ENCODE measurements at places on chromosomes 11 and 22. TPM values are rescaled to one million over a fixed set of nuclear protein-coding genes. Genes with fewer than 3 reads are reported as not detected.

ANO5 gene
- total RNA-seq = 22.0 TPM

GRCh38 chr11:129048911-129049310 lies 106.2 kb upstream of the TP53AIP1 start:
- no peak for DNase-seq

DNA sequence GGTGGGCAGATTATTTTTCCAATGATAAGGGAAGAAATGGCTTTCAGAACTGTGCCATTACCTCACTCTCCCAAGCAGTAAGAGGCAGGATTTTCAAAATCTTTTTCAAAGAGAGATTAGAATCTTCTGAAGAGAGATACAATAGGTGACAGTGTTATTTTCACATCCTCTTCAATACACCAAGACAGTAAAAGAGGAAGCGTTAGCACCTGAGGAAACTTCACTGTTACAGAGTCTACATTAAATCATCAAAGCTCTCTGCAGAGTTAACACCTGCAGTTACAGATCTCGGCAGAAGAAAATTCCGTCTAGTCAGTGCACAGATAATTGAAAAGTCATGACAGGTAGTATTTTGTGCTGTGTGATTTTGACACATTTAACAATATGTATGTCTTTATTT lies 144.9 kb downstream of the PGR start:
- no peak for DNase-seq

- no peak for DNase-seq
Observed at GRCh38 chr11:44988981-44989635, 38.4 kb upstream of the TP53I11 start.

DNA sequence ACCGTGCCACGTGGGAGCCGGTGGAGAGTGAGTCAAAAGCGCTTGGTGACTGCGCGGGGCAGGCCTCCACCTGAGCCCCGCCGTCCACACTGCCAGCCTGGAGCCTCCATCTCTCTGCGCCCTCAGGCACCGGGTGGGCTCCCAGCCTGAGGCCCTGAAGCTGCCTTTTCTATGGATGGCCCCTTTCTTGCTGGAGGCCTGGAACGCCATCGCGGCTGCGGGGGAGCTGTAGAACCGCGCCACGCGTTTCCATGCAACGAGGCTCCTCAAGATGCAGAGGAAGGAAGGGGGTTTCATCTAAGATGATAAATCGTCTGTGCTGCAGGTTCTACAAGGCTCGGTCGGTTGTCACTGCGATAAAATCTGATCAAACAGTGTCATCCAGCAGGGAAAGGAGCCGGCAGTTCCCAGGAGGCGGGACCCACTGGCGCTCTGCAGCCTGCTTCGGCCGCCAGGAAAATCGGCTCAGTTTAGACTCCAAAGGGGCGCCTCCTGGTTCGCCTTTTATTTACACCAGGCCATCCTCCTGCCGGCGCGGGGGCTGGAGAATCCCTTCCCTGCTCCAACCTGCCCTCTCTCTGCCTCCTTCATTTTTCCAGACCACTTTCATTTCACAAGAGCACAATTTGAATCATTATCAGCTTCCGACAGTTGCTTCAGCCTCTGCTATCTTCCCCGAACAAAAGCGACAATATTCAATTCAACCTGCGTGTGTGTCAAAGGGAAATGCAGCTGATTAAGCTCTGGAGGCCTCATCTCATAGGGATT lies 624.4 kb downstream of the BRD1 start:
- no peak for DNase-seq

TRIM6 gene
- total RNA-seq = 0.41 TPM

DNA sequence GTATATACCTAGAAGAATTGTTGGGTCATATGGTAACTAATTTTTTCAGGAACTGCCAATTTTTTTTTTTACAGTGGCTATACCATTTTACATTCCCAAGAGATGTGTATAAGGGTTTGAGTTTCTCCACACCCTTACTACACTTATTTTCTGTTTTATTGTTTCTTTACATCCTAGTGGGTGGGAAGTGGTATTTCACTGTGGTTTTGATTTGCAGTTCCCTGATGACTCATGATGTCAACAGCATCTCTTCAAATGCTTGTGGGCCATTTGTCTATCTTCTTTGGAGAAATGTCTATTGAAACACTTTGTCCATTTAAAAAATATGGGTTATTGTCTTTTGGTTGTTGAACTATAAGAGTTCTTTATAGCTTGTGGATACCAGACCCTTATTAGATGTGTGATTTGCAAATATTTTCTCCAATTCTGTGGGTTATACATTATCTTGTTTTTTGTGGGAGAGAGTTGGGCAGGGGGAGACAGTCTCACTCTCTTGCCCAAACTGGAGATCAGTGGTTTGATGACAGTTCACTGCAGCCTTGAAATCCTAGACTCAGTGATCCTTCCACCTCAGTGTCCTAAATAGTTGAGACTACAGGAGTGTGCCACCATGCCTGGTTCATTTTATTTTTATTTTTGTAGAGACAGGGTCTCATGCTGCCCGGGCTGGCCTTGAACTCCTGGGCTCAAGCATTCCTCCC lies 30.3 kb upstream of the PISD start:
- DNase-seq = no peak

DNA sequence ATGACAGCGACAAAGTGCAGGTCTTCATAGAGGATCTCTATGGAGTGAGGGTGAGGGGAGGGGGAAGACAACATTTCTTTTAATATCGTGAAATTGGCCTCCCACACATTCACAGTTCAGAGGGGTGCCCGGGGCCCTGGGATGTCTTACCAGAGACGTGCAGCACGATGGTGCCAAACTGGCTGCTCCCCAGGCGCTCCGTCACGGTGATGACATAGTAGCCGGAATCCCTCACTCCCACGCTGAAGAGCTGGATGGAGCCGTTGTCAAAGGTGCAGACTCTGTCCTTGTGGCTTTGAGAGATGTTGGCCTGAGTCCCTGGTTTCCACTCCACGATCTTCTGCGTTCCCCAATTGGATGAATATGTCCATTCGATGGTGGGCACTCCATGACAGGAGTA lies 29.6 kb downstream of the VSTM5 start:
- DNase-seq = no peak

GRCh38 chr22:49364398-49364797 lies 463.3 kb downstream of the BRD1 start:
- no peak for DNase-seq

DNA sequence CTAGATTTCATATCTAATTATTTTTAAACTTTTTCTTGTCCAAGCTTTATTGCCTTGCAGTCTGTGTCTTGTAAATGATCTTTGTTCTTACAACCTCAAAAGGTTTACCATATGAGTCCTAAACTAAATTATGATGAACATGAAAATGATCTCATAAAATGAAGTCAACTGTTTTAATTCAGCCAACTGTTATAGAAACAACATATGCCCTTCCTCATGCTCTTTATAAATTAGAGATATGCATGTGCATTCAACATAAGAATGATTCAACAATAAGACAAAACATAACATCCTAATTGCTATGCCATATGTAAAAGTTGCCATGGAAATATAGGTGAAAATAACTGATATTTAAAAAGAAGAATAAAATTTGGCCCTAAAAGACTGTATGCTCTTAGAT lies 774.4 kb downstream of the LUZP2 start:
- DNase-seq = no peak

- DNase-seq = no peak
Observed at GRCh38 chr22:38733329-38733723, 22.5 kb downstream of the SUN2 start.

DNA sequence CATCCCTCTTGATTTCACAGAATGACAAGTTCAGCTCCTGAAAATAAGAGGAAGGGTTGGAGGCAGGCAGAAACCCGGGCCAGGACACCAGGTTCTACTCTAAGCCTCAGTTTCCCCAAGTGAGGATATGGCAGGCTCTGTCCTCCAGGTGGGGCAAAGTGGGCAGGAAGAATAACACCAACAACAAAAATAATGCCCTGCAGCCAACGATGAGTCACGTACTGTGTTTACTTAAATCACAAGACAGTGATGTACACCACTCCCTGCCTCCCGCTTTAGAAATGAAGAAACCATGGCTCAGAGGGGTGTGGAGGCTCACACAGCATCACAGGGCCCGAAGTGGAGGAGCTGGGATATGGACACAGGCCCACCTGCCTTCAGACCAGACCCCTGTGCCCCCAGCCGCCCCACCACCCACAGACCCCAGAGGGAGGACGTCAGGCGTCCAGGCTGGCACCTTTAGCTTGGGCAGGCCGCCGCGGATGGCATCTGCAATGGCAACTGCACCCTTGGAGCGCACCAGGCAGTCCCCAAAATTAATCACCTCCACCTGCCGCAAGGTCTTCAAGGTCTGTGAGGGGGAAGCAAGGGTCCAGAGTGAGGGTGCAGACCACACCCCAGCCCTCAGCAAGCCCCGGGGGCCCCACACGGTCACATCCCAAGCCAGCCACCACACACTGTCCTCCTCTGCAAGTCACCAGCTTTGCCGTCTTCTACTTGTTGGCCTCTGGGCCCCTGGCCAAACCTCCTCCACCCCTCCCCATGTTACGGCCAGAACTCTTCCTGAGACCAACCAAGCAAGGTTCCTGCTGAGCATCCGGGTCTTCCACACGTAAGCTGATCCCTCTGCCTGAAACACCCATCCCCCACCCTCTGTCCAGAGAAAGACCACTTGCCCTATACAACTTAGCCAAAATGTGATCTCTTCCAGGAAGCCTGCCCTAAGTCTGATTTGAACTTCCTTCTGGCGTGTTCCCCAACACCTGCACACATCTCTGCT lies 15.8 kb upstream of the CHADL start:
- no peak for DNase-seq

MMP1 gene
- not detected for total RNA-seq

OR2AT4 gene
- total RNA-seq = not detected

SLC37A2 gene
- total RNA-seq = 1.2 TPM

- no peak for DNase-seq
Observed at GRCh38 chr11:76347466-76347865, 33.5 kb downstream of the THAP12 start.

DNA sequence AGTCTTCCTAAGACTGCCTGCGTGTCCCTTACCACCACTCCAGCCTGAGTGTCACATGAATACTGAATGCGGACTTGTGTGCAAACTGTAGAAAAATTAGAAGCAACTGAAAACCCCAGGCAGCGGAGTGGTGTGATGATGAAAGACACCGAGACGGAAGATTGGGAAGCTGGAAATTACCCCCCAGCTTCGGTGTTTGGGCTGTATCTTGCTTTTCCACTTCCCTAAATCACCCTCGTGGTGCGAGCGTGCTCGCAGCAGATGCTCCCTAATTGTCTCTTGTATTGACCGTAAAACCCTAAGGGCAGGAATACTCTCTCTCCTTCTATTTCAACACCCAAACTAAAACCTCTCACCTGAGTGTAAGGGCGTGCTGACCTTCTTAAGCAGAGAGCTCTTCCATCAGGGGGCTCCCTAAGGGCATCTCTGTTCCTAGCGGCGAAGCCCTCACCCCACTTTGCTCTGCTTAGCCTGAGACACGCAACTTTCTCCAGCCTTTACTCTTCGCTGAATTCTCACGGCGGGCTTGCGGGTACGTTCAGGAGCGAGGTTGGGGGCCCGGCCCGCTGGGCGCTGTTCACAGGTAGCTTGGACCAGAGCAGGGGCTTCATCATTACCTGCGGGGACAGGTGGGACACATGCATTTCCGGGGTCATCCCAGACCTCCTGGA lies 62.4 kb downstream of the CRYBB2 start:
- DNase-seq = no peak

- no peak for DNase-seq
Observed at GRCh38 chr11:11229647-11230046, 123.4 kb downstream of the CSNK2A3 start.
